GM19239 (cell line): ENCODE measurements at places on chromosomes 6 and 20.

GRCh38 chr20:5073660-5074231 is 46.0 kb downstream of the PCNA start:
- no peak for DNase-seq

GRCh38 chr6:46690141-46690755 is 2.6 kb downstream of the TDRD6 start:
- no peak for DNase-seq

- no peak for DNase-seq
Observed at GRCh38 chr6:42963855-42964605, 3.5 kb downstream of the GNMT start.

DNA sequence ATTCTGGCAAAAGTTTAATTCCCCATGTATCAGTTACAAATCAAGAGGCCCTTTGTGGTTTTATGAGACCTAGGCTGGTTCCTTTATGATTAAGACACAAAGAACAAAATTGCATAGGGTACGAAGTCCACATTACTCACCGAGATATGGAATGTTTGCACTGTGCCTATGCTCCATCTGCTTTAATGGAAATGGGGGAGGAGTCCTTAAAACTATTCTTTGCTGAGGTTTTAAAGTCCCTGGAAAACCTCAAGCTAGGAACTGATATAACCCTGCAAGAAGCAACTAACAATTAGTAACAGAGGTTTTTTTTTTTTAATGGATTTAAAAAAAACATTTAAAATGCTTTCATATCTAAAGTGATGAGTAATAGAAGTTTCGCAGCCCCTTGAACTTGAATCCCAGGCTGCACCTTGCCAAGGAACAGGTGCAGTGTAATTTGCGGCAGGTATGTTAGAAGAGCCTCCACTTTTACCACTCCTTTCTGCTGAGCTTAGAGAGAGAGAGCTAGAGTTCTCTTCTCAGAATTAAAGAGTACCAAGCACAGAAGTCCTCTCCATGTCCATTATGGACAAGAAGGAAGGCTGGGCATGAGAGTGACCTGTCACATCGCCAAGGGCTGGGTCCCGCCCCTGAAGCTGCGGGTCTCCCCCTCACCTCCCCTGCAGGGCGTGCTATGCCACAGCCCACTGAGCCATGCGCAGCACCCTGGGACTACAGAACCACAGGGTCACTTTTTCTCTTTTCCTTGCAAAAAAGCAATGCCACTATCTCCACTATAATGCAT is 2.3 kb downstream of the SERPINB1 start:
- no peak for DNase-seq

DNA sequence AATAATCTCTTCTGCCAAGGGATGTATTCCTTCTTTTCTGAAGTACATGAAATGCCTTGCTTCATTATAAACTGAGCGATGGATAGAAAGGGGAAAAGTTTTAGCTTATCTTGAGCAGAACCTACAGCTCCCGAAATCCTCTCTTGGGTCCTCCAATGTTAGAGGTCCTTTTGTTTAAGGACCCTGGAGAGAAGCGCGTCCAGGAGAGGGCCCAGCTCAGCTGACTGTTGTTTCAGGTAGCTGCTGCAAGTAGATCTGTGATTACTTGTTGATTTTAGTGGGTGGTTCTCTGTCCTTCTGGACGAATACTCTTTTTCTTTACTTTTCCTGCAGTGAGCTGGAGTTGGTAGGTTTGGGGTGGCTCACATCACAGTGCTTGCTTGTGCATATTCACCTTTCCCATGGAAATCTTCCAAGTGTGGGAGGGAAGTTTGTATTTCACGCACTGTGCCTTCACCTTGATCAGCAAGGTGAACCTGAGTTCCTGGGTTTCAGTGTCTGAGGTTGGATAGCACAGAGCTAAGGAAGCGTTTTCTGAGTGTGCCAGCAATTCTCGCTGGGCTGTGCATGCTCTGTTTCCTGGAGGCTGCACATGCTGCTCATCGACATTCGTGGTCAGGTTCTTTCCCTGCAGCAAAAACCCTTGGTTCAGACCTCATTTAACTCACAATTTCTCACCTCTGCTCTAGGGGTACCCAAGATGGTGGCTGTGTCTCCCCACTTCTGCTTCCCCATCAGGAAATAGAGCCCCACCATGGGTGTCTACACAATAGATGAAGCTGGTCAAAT is 176.3 kb downstream of the JARID2 start:
- DNase-seq = no peak

DNA sequence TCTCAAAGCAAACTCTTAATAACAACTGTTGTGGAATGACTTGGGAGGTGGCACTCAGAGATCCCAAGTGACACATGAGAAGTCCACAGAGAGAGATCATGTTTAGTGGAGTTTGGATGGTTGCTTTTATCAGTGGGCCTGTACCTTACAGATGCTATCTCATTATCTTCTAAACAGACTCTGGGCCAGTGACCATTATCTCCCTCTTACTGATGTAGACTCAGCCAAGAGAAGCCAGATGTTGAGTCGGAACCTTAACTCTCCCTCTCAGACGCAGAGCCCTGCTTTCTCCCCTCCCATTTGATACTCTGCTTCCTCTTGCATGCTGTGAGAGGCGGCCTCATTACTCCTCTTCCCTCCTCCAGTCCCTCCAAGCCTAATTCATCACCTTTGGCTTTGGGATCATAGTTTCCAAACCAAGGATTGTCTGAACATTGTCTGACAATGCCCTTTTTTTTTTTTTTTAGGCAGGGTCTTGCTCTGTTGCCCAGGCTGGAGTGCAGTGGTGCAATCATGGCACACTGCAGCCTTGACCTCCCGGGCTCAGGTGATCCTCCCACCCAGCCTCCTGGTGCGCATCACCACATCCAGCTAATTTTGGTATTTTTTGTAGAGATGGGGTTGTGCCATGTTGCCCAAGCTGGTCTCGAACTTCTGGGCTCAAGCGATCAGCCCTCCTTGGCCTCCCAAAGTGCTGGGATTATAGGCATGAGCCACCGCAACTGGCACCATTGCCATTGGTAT is 4.5 kb upstream of the DDR1 start:
- no peak for DNase-seq

- DNase-seq = no peak
Observed at GRCh38 chr6:169567819-169568218, 134.0 kb downstream of the WDR27 start.
